Left cardiac atrium (tissue), 4 donors: ENCODE measurements at places on chromosomes 13 and 19.

- DNase-seq = no peak
Measured at GRCh38 chr13:23813635-23814034, 75.6 kb downstream of the MIPEP start.

GRCh38 chr13:73141292-73141771 lies 82.5 kb downstream of the KLF5 start:
- DNase-seq = no peak

- no peak for DNase-seq
Measured at GRCh38 chr13:33262062-33262487, 23.5 kb downstream of the STARD13 start.

GRCh38 chr13:52159159-52159982 lies at the start of gene NEK3:
Gene NEK3, minus strand, starts transcription at chr13:52159597. Its CDS starts 3,406 bp downstream, at chr13:52156191.
- DNase-seq = peak; percentile 81
